ENCODE measurements at places on chromosomes 4 and X.

GRCh38 chrX:18676470-18676869 is 4.6 kb upstream of the RS1 start:
- no peak for DNase-seq

DNA sequence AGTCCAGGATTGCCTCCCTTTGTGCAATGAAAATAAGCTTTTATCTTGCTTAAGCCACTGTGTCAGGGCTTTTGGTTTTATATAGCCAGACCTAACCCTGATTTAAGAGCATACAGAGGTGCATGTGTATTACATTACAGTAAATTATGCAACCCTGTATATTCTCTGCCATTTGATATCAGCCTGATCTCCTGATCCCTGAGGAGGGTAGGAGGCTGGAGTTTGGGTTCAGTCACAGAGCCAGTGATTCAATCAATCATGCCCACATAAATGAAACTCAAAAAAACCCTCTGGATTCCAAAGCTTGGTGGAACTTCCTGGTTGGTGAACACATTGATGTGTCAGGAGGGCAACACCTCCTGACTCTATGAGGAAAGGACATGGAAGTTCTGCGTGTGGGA is 7.3 kb upstream of the KLHL8 start:
- no peak for DNase-seq

DNA sequence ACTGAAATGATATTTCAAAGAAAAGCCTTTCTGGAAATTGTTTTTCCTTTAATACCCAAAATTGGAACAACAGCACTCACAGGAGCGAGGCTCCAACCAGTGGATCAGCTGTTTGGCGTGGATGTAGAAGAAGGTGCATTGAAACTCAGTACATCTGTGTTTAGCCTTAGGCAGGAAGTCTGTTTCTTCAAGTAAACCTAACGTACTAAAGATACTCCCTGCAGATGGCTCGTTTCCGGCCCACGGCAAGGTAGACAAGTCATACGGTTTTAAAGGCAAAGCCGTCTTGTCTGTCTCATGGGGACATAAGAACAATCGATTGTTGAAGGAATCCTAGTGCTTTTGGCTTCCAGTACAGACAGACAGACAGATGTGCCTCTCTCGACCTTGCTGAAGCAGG is 50.0 kb upstream of the CLCN4 start:
- DNase-seq = no peak

DNA sequence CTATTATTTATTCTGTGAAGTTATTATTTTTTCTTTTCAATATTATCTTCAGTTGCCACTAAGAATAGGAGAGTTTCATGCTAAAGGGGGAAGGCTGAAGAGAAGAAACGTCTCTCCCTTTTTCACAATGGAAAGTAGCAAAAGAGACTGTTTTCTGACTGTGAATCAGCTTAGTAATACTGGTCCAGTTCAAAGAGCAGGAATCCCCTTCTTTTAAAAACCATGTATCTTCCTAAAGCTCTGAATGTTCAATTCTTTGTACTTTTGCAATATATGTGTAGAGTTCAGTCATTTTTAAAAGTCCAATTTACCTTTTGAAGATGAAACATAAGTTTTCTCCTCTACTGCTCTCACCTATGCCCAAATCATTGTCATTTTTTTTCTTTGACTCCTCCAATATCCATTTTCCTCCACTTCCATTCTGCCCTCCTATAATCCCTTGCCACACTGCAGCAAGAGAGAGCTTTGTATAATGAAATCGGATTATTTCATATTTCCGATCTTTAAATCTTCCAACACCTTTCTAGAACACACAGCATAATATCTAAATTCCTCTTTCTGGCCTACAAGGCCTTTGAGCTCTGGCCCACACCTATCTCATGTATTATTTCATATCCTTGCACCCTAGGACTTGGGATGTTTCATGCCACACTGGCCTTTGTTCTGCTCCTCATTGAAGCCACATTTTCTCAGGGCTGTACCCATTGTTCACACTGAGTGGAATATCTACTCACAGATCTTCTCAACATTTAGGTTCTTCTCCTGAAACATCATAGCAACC is 195.3 kb downstream of the CAMK2D start:
- DNase-seq = no peak

- DNase-seq = no peak
Measured at GRCh38 chrX:137427816-137428215, 138.1 kb upstream of the ZIC3 start.

DNA sequence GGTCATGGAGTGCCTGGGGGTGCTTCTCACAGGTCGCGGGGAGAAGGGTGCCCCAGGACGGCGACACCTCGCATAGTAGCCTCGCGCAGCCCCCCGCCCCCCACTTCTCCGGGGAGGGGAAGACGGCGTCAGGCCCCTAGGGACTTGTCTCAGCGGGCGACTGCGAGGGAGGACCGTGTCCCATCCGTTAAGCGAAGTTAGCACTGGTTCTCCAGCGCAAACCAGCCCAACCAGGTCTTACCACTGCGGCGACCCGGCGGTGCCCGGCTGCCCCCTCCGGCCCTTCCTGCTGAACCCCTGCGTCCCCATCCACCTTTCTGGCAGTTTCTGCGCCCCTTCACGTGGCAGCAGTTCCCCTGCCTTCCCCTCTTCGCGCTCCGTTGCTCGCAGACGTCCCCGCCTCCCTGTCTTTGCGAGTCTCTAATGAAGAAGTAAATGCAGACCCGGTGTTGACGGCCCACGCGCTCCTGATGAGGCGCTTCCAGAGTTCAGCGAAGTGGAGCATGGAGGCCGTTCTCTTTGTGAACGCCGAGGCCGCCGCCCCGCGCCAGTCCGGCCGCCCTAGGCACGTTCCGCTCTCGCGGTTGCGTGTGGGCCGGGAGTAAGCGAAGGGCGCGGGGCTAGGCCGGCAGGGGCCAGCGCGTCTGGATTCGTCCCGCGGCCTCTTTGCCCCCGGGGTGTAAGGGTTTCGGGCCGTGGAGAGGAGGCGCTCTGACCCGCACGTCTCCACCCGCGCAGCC is 3.0 kb downstream of the SLIT2 start:
- no peak for DNase-seq

DNA sequence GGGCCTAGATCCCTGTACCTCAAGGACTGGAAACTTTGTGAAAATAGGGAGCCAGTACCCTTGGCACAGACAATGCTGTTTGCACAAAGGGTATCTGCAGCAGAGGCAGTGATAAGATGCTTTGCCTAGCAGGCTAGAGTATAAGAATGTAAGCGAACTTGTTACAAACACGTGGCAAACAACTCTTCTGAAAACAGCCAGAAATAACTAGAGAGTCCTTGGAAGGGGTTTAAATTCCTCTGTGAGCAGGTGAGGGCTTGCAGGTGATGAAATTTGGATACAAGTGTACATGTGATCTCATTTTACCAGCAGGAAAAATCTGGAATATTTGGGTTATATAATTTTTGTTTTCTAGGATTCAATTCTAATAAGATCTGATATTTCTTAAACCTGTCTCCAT is 18.6 kb upstream of the ACSL4 start:
- DNase-seq = no peak

- DNase-seq = no peak
Measured at GRCh38 chr4:55939421-55939820, 9.3 kb upstream of the CEP135 start.

Measured in stimulated activated CD8-positive, alpha-beta memory T cell treated with anti-CD3 and anti-CD28 coated beads, Interleukin-4, amount 100 ng/mL, for 4 hours (primary cell).